Activated T-helper 17 cell treated with anti-CD3 and anti-CD28 coated beads, Interleukin-2, amount 50 U/mL, for 72 hours (primary cell): ENCODE measurements at places on chromosomes 16 and 17. TPM values are rescaled to one million over a fixed set of nuclear protein-coding genes. Genes with fewer than 3 reads are reported as not detected.

The PTX4 gene
- not detected for total RNA-seq

GRCh38 chr17:61482467-61482866 is 30.2 kb downstream of the TBX4 start:
- H3K4me1 ChIP-seq, result no peaks in the 10 kb centered on the region
- no peak for ATAC-seq
- H3K36me3 ChIP-seq, result no peaks in the 10 kb centered on the region
- no peak overlapping the region for H3K27ac ChIP-seq
- H3K27me3 ChIP-seq, result no peaks in the 10 kb centered on the region
- H3K4me3 ChIP-seq, result no peak overlapping the region

DNA sequence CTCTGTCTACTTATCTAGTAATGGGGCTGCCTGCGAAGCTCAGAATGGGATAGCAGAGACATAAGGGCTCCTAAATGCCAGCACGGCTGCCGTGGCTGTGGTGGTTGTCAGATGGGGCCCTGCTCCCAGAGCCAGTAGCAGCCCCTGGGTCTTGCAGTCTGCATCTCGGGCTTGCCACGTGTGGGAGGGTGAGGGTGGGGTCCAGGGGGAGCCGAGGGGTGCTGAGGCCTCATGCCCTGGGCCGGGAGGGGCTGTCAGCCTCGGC is 88.8 kb upstream of the GSE1 start:
- H3K27me3 ChIP-seq, result no peaks in the 10 kb centered on the region
- no peak overlapping the region for H3K27ac ChIP-seq
- H3K36me3 ChIP-seq, result no peaks in the 10 kb centered on the region
- peaks cover 11% of the 10 kb centered on the region for H3K4me1 ChIP-seq

DNA sequence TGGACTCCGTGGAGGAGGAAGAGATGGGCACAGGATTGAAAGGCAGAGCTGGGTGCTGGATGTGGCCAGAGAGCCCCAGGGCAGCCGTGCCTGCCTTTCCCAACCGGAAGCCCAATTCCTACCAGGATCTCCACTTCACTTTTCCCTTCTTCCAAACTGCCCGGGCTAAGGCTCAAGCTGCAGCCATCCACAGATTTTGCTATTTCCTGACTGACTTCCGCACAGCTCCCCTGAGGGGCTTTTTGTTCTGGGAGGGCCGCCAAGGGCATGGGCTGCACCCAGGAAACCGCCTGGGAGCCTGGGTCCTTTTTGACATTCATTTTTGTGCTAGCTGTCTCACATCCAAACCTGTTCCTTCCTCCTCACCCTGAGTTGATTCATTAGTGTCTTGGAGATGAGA is 4.2 kb downstream of the SHISA6 start:
- H3K27ac ChIP-seq, result no peak overlapping the region
- no peaks in the 10 kb centered on the region for H3K36me3 ChIP-seq
- no peak for ATAC-seq
- H3K4me3 ChIP-seq, result no peak overlapping the region
- H3K27me3 ChIP-seq, result peaks cover 18% of the 10 kb centered on the region

DNA sequence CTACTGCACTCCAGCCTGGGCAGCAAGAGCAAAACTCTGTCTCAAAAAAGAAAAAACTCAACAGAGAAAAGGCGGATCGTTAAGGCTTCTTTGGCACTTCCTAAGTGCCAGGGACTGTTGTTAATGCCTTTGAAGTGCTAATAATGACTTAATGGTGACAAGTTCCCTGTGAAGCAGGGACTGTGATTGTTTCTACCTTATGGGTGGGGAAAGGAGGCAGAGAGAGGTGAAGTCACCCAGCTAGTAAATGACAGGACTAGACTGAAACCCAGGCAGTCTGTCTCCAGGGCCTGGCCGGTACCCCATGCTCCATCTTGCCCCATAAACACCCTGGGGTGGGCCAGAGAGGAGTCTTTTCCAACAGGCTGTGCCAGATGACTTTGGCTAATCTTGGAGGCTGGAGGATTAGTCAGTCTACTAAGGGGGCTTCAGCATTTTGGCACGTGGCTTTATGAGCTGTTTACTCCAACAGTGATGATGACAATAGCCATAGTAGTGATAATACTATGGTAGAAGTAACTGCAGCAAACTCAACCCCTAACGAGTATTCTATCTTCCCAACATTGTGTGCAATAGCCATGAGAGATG is 26.9 kb downstream of the ABCC1 start:
- H3K27ac ChIP-seq, result peak overlapping the region; percentile 78
- no peak for ATAC-seq
- peaks cover 21% of the 10 kb centered on the region for H3K4me1 ChIP-seq
- peak overlapping the region; percentile 13 for H3K4me3 ChIP-seq
- H3K36me3 ChIP-seq, result peaks cover 78% of the 10 kb centered on the region

DNA sequence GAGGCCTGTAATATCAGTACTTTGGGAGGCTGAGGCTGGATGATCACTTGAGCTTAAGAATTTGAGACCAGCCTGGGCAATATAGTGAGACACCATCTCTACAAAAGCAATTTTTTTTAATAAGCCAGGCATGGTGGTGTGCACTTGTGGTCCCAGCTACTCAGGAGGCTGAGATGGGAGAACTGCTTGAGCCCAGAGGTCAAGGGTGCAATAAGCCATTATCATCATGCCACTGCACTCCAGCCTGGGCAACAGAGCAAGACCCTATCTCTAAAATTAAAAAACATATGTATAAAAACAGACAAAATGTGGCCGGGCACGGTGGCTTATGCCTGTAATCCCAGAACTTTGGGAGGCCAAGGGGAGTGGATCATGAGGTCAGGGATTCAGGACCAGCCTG is 3.2 kb upstream of the ZNF785 start:
- peaks cover 29% of the 10 kb centered on the region for H3K36me3 ChIP-seq
- no peaks in the 10 kb centered on the region for H3K4me1 ChIP-seq
- H3K4me3 ChIP-seq, result no peak overlapping the region
- no peaks in the 10 kb centered on the region for H3K27me3 ChIP-seq
- H3K27ac ChIP-seq, result no peak overlapping the region

GRCh38 chr17:8332688-8333087 is 7.0 kb upstream of the ODF4 start:
- peaks cover under 1% of the 10 kb centered on the region for H3K4me1 ChIP-seq
- no peaks in the 10 kb centered on the region for H3K36me3 ChIP-seq
- peaks cover 15% of the 10 kb centered on the region for H3K27me3 ChIP-seq
- H3K4me3 ChIP-seq, result no peak overlapping the region

GRCh38 chr17:7922269-7922844 is 6.3 kb upstream of the RNF227 start:
- H3K36me3 ChIP-seq, result no peaks in the 10 kb centered on the region
- peaks cover 11% of the 10 kb centered on the region for H3K4me1 ChIP-seq
- peak overlapping the region; percentile 83 for H3K4me3 ChIP-seq
- peak overlapping the region; percentile 83 for H3K27ac ChIP-seq
- H3K27me3 ChIP-seq, result no peaks in the 10 kb centered on the region

GRCh38 chr17:10197721-10198508 is 491 bp downstream of the GAS7 start:
- no peak overlapping the region for H3K27ac ChIP-seq
- H3K36me3 ChIP-seq, result no peaks in the 10 kb centered on the region
- H3K27me3 ChIP-seq, result peaks cover 24% of the 10 kb centered on the region
- no peak for ATAC-seq
